Fibroblast of skin of scalp (primary cell): ENCODE measurements at places on chromosomes 11 and 22.

DNA sequence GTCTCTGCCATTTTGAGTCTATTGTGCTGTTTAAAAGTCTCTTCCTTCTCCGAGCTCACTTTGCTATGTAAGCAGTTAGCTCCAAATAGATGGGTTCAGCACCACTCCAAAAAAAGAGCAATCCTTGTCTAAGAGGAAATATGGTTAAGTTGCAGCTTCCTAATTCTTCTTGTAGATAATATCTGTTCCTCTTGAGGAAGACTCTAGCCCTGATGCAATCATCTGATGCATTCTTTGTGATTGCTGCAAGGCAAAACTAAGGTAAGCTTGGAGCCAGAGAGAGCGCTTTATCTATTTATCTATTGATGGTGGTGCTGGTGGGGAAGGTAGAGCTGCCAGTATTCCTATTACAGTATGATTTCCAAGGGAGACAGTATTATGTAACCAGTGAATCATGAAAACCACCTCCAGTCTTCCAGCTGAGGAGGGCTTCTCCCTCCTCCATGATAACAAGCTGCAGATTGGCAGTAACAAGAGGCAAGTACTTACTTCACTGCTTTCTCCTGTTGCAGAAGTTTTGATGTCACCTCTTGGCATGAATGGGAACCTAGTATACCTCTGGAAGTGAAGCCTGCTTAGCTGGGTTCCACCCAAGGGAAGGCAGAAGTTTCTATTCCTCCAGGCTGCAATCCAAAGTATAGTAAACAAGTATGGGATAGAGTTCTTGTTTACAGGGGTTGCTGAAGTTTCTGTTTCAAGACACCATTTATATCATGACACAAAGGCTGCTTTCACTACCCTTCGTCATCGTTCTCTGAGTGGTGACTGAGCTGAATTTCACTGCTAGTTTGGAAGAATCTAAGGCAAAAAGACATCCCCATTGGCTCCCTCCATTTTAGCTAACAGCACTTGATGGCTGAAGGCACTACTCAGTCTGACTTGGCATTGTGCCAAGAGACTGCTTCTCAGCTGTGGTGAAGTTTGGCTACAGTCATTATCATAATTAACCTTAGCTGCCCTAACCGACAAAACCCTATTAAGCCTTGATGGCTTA, 49.7 kb downstream of the FDX1 start:
- no peak for DNase-seq

GRCh38 chr11:42773729-42774128, 538.1 kb upstream of the API5 start:
- DNase-seq: no peak

DNA sequence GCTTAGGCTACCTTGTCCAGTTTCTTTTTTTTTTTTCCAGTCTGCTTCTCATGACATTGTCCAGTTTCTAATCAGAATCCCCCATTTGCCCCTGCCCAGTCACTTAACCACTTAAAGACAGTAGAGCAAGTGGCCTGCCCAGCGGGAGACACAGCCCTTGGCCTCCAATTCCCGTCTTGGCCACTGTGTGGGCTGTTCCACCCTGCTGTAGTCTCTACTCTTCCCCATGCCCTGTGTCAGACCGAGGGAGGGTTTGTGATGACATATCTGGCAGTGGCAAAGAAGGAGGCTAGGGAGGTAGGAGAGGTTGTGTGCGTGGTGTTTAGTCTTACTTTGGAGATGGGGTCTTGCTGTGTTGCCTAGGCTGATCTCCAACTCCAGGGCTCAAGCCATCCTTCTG, 11.5 kb downstream of the PPFIA1 start:
- DNase-seq: no peak

- DNase-seq: peak; percentile 98
Measured at GRCh38 chr11:45147017-45147728, 734 bp downstream of the PRDM11 start.

GRCh38 chr11:29119116-29119515, 897.7 kb downstream of the KCNA4 start:
- peak; percentile 65 for DNase-seq

DNA sequence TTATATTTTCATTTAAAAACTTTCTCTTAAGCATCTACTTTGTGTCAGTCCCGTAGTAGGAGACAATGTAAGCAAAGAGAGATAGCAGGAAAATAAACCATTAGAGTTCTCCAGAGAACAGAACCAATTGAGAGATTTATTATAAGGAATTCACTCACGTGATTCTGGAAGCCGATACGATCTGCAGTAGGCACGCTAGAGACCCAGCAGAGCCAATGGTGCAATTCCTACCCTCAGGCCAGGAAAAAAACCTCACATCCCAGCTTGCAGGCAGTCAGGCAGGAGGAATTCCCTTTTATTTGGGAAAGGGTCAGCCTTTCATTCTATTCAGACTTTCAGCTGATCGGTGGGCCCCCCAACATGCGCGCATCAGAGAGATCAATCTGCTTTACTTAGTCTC, 7.3 kb upstream of the PLEKHA7 start:
- DNase-seq: no peak

- no peak for DNase-seq
Measured at GRCh38 chr22:17698948-17699347, 60.4 kb downstream of the BCL2L13 start.

DNA sequence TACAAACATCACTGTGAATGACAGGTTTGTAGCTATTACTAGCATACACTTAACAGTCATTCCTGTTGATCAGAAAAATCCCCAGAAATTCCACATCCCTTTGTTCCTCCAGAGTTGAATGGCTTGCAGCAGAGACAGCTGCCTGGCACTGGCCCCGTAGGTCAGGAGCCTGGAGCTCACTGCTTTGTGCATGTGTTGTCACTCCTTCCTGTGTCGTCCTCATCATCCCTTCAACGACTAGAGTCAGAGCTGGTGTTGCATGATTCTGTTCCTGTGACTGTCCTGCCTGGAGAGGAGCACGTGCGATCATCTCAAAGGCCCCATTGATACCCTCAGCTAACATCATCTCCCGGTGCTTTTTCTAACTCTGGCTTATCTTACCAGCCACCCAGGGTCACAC, 58.3 kb downstream of the LDLRAD3 start:
- DNase-seq: no peak

- DNase-seq: no peak
Measured at GRCh38 chr11:86579406-86579731, 93.0 kb downstream of the ME3 start.

DNA sequence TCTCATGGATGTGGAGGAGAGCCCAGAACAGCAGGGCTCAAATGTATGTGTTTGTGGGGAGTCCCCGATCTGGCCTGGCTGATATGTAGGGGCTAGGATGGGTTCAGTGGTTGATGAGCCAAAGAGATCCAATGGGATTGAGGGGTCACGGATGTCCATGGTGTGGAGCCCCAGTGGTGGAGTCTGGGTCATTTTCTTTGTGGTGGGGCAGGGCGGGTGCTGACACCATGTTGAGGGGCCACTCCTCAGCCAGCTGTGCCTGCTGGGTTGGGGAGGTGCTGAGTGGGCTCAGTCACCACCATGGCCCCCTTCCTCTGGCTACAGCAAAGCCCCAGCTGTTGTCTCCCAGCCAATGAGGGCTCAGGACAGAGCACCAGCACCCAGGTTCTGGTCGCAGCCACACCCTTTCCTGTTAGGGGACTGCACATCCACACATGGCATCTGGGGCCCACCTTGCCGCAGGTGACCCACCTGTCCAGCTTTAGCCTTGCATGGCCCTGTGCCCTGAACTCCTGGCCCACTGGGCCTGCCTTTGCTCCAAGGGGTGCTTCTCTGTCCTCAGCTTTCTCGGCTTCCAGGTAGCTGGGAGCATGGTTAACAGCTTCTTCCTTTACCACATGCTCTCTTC, 3.2 kb upstream of the GNAZ start:
- no peak for DNase-seq

DNA sequence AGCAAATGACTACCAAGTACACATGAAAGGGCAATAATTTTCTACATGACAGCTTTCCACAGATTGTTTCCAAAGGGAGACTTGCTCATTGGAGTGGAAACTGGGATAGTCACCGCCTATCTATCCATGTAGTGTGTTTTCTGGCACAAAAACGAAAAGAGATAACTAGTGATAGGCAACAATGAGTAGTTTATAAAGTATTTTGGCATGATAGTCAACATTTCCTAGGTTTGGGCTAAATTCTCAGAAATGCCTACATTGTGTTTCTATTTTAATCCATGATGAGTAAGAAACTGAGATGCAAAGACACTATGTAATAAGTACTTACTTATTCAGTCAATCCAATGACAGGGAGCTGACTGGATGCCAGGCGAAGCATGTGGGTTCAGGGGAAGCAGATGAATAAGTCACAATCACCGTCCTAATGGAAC, 1129.1 kb downstream of the DLG2 start:
- DNase-seq: peak; percentile 83

DNA sequence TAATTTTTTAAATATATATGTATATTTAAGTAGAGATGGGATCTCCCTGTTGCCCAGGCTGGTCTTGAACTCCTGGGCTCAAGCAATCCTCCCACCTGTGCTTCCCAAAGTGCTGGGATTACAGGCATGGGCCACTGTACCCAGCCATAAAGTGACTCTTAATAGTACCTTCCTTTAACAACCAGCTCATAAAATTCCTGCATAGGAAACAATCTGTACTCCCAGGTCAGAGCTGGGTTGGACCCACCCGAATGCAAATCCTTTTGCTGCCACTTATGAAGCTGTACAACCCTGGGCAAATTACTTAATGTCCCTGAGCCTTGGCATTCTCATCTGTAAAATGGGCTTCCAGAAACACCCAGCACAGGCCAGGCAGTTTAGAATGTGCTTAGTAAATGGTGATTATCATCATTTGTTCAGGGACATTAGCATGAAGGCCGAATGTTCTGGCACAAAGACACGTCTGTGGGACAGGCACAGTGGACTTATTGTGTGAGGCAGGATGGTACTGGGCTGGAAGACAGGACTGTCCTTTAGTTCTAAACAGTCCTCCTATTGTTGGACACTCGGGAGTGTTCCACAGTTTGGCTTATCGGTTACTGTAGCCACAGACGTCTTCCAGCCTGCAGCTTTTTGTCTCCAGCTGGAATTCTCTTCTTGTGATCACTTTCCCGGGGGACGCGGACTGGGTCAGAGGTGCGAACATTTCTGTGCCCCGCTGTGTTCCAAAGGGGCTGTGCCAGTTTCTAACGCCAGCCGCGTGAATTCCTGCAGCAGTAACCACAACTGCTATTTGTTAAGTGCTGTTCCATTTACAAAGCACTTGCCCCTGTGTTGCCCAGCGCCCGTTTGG, 6.0 kb downstream of the PDXP start:
- DNase-seq: no peak

- DNase-seq: no peak
Measured at GRCh38 chr11:132423266-132423665, 1052.9 kb downstream of the NTM start.

DNA sequence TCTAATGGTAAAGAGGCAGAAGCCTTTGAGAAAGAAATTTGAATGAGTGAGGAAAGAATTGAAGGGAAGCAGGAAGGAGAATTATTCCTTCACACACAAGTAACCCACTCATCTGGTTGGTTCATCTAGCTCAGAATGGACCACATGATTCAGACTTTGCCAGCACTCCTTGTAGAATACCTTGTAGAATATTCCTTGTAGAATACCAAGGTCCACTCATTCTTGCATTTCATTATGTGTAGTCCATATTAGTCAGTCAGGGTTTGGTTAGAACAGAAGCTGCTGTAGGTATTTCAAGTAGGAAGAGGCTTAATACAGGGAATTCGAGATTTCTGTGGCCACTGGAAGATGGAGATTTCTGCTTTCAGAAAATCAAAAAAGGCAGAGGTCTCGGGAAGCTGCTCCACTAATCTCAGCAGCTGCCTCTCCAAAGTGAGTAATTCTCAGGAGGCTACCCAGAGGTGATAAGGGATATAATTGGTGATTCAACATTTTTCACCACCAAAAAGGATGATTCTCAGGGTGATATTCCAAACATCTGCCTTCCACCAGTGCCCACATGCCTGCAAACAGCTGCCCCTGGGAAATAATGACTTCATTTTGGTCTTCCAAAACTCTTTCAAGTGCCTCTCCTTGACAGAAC, 329.1 kb downstream of the TMEM135 start:
- no peak for DNase-seq

DNA sequence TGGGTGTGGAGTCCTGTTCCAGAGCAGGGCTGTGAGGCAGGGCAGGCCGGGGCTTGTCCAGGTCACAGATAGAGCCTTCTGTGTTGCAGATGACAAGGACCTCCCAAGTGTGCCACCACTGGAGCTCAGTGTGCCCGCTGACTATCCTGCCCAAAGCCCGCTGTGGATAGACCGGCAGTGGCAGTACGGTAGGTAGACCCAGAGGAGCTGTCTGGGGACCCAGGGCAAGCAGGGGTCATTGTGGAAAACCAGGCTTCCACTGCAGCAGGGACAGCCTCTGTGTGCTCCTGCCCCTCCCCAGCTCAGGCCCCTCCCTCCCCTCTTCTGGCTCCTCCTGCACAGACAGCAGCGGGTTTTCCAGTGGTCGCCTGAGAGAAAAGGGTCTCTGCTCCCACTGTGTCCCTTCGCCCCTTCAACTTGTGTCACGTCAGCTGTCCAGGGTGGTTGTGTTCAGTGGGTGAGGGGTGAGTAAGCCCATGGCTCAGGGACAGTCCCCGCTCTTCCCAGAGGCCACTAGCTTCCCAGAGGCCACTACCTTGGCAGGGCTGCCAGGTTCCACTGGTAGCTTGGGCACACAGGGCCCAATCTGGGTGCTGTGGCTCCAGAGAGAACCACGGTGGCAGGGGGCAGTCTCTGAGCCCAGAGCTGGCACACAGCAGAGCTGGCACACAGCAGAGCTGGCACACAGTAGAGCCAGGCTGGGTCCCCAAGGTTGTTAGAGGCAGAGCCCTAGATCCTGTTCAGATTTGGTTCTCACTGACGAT, 78.4 kb downstream of the MED15 start:
- DNase-seq: no peak

DNA sequence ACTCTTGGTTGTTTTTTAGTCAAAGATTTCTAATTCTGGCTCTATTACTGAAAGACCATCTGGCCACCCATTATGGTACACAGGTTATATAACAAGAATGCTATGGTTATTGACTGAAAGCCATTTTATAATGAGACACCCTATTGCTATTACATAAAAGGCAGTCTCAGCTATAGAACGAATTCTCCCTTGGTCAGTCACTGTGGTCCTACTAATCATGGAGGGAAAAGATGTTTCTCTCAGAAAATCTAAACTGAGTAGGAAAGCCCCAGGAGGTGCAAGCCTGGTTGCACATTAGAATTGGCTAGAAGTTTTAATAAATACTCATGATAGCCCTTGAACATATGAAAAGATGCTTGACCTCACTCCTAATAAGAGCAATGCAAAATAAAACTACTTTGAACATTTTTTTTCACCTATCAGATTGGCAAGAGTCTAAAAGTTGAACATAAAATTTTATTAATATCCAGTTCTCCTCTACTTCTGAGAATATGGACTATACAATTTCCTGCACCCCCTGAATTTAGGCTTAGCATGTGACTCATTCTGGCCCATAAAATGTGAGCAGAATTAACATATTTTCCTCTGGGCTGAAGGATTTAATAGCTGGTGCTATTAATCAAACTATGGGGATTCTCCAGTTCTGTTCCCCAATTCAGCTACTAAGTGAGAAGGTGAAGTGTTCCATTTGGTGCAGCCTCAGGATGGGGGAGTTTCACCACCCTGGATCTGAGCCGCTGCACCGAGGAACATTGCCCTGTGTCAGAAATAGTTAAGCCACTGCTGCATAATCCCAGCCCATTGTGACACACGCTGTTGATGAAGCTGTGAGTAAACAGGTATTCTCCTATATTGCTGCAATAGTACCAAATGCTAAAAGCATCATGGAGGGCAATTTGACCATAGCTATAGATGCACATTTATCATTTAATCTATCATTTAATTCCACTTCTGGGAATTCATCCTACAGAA, 11.5 kb upstream of the CRKL start:
- DNase-seq: no peak
